ENCODE measurements at places on chromosomes 13 and 19.

DNA sequence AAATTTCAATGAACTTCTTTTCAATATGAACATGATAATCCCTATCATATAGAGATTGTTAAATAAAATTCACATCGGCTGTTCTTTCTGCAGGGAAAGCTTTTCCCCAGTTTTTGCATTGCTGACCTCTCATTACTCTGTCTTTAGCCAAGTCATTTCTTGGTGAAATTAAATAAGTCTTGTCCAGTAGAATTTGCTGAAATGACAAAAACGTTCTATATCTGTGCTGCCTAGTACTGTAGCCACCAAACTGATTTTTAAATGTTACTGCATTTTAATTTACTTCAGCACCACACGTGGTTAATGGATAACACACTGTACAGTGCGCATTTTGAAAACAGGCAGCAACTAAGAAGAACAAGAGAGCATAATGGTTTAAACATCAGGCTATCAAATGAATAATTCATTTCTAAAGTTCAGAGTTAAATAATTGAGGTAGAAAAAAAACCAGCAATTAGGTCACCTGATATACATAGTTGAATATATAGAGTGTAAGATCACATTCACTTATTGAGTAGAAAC, 178.9 kb downstream of the LIG4 start:
- no peak for DNase-seq

- no peak for DNase-seq
Measured at GRCh38 chr13:36344886-36345437, 1.2 kb downstream of the SPART start.

DNA sequence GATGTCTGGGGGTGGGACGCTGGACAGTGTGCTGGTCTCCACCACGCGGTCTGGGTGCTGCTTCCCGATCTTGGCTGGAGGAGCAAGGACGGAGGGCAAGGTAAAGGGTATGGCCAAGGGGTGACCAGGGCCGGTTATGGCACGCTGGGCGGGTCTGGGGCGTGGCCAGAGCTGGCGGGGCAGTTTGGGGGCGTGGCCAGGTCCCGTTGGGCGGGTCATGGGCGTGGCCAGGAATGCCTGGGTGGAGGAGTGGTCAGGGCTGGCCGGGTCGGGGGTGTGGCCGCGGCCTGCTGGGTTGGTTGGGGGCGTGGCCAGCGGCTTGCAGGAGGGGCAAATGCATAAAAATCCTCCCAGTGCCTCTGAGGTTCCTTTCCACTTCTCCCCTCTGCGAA, 19.2 kb downstream of the GPX4 start:
- no peak for DNase-seq

GRCh38 chr13:33761740-33762139, 56.2 kb upstream of the RFC3 start:
- no peak for DNase-seq

DNA sequence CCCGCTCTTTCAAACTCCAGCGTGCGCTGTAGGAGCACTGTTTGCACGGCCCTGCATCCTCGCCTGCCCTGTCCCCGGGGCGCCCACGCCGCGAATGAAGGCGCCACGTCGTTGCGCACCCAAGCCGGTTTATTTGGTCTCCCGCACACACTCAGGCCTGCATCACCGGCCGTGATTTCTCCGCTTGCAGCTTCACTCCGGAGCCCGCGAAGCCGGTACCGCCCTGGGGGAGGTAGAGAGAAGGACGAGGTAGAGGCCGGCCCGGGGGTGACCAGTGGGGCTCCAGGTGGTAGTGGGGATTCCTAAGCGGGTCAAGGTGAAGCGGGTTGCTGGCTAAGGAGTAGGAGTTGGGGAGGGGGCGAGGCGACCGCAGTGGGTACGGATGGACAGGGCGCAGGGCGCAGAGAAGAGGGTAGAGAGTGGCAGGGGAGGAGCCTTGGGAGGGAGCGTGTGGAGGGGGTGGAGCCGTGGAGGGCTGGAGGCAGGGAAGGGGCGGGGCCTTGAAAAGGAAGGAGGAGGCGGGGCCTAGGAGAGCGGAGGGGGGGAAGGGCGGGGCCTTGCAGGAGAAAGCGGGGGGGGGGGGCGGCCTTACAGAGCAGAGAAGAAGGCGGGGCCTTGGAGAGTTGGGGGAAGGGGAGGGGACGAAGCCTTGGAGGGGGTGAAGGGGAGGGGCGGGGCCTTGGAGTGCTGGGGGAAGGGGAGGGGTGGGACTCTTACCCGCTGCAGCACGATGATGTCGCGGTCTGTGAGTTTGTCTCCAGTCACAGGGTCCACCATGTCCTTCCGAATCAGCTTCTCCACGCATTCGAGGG, 24.6 kb downstream of the NOSIP start:
- DNase-seq: peak; percentile 62

DNA sequence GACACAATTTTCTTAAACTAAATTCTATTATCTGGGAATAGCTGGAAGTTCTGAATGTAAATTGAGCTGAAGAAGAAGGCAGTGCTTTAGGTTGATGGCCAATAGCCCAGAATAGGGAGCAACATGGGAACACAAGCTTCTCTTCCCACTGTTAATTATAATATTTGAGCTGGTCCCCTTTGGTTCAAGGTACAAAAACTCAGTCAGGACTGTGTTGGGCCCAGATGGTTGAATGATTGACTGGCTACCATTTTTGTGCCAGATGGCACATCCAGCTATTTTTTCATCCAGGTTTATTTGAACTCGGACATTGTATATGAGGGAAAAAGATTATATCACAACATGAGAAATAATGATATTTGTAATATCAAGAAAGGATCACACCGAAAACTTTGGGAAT, 458.9 kb downstream of the SLITRK1 start:
- no peak for DNase-seq

- DNase-seq: no peak
Measured at GRCh38 chr13:112657850-112658445, 31.9 kb upstream of the ATP11A start.

- no peak for DNase-seq
Measured at GRCh38 chr13:72963762-72964161, 95.0 kb upstream of the KLF5 start.

- DNase-seq: no peak
Measured at GRCh38 chr13:29713839-29714238, 118.4 kb upstream of the SLC7A1 start.

GRCh38 chr13:82202398-82202797, 1679.9 kb downstream of the SLITRK1 start:
- DNase-seq: no peak

GRCh38 chr13:47672245-47673008, 328.6 kb downstream of the SUCLA2 start:
- no peak for DNase-seq

DNA sequence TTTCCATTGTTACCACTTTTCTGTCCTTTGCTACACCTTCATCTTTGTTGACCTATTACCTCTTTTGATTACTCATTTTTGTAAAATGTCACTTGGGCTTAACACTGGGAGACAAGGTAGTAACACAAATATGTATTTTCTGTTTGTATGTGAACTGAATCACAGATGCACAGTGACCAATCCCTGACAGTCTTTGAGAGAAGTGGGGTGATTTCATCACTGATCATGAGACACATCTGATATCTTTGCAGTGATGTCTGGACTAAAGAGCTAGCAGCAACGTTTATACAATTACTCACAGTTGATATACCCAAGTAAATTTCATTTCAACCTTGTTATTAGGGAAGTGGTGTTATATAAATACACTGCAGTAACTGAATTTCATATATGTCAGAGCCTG, 1397.4 kb upstream of the SPRY2 start:
- DNase-seq: no peak

GRCh38 chr19:11091703-11092153, 2.5 kb downstream of the LDLR start:
- no peak for DNase-seq

GRCh38 chr13:42123600-42123999, 75.2 kb downstream of the DGKH start:
- no peak for DNase-seq

GRCh38 chr19:44718441-44719261, 19.7 kb downstream of the CEACAM16 start:
- DNase-seq: no peak

All from NCI-H187 treated with DMSO at 0.1 percent for 48 hours (cell line).